ENCODE measurements at places on chromosomes 2 and 18.

DNA sequence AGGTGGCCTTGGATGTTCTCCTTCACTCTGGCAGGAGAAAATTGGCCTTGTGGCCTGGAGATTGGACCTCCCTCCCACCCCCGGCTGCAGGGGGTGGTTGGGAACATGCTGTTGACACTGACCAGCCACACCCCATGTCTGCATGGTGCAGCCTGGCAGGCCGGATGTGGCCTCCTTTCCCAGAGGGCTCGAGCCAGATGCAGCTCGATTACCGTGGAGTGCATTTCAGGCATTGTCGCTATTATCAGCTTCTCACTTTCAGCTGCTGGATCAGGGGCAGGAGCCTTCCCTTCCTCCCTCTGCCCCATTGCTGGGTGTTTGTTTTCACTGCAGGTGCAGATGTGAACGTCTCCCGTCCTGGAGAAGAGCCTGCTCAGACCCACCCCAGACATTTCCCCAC, 211.0 kb upstream of the SIX2 start:
- peak; percentile 52 for DNase-seq
- H3K36me3 ChIP-seq, result no peaks in the 10 kb centered on the region
- H3K27ac ChIP-seq, result no peak overlapping the region
- no peaks in the 10 kb centered on the region for H3K27me3 ChIP-seq
- no peak overlapping the region for H3K4me3 ChIP-seq

GRCh38 chr2:12612671-12613070, 104.1 kb upstream of the TRIB2 start:
- DNase-seq, result no peak
- no peak overlapping the region for H3K4me3 ChIP-seq
- H3K4me1 ChIP-seq, result no peaks in the 10 kb centered on the region
- no peak overlapping the region for H3K27ac ChIP-seq

GRCh38 chr2:212858496-212858895, 292.9 kb downstream of the IKZF2 start:
- no peak overlapping the region for H3K27ac ChIP-seq
- no peaks in the 10 kb centered on the region for H3K36me3 ChIP-seq
- H3K27me3 ChIP-seq, result no peaks in the 10 kb centered on the region
- DNase-seq, result no peak

DNA sequence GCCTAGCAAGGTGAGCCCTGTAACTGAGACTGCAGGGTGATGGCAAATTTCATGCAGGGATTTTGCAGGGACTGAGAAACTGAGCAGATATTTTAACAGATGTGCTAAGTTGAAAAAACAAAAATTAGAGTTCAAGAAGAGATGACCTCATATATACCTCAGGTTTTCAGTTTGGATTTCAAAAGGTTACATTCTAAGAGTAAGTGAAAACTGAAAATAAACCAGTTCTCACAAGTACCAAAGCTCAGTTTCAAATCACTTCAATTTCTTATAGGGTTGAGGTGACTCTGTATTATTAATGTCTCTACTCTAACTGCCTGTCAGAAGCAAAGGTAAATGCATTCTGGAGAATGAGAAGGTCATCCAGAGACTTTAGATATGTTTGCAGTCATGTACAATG, 237.4 kb upstream of the VRK2 start:
- no peaks in the 10 kb centered on the region for H3K27me3 ChIP-seq
- H3K27ac ChIP-seq, result no peak overlapping the region
- no peaks in the 10 kb centered on the region for H3K4me1 ChIP-seq
- no peak for DNase-seq
- H3K36me3 ChIP-seq, result no peaks in the 10 kb centered on the region
- no peak overlapping the region for H3K4me3 ChIP-seq

GRCh38 chr2:166361351-166362153, 14.2 kb downstream of the SCN9A start:
- peaks cover 47% of the 10 kb centered on the region for H3K27me3 ChIP-seq
- no peak for DNase-seq
- H3K4me1 ChIP-seq, result no peaks in the 10 kb centered on the region
- no peaks in the 10 kb centered on the region for H3K36me3 ChIP-seq

DNA sequence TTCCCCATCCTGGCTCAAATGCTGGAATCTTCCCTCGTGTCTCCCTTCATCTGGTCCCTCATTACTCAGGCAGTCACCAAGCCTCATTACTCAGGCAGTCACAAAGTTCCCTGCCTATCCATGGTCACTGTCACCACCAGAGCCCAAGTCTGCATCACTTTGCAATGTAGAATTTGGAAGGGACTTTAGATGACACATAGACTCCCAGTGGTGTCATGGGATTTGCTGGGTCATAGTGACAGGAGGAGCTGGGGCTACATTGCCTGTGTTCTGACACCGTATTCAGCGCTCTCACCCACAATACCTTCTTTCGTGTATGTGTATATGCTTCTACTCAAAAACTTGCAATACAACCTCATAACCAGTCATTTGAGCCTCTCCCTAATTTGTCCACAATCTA, 2.1 kb upstream of the EMILIN1 start:
- H3K4me3 ChIP-seq, result no peak overlapping the region
- no peaks in the 10 kb centered on the region for H3K36me3 ChIP-seq
- H3K4me1 ChIP-seq, result peaks cover 4% of the 10 kb centered on the region
- no peak overlapping the region for H3K27ac ChIP-seq

DNA sequence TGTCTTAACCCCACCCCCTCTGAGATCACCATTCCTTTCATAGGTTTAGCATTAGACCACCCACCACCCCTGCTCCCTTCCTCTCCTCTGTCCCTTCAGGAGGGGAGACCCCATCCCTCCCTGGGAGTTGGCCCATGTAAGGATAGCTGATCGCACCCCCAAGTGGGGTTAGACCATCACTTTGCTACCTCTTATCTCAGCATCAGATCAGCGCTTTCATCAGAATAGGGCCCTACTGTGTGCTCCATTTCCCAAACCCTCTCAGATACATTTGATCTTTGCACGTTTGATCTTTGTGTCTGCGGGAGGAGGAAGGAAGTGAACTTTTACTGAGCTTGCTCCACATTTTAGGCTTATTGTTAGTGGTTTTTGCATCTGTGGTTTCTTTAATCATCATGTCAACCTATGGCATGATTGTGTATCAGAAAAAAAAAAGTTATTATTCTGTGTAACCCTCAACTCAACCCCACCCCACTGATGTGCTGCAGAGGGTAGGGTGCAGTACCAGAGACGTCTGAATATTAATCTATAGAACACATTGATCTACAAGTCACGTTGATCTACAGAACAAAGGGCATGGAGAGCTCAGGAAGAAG, 81.2 kb downstream of the PDCL3 start:
- H3K27me3 ChIP-seq, result no peaks in the 10 kb centered on the region
- H3K27ac ChIP-seq, result no peak overlapping the region
- H3K36me3 ChIP-seq, result no peaks in the 10 kb centered on the region
- peak; percentile 7 for DNase-seq

- H3K27me3 ChIP-seq, result no peaks in the 10 kb centered on the region
- no peak overlapping the region for H3K27ac ChIP-seq
- no peaks in the 10 kb centered on the region for H3K4me1 ChIP-seq
- H3K36me3 ChIP-seq, result peaks cover 3% of the 10 kb centered on the region
- DNase-seq, result no peak
These were observed 2.5 kb downstream of the DYNC2LI1 start for GRCh38 chr2:43776324-43776723.

- H3K27me3 ChIP-seq, result no peaks in the 10 kb centered on the region
- DNase-seq, result no peak
- peaks cover 5% of the 10 kb centered on the region for H3K4me1 ChIP-seq
- no peak overlapping the region for H3K27ac ChIP-seq
- H3K36me3 ChIP-seq, result peaks cover 15% of the 10 kb centered on the region
These were observed 104.5 kb downstream of the UGGT1 start for GRCh38 chr2:128195435-128195984.

- no peaks in the 10 kb centered on the region for H3K27me3 ChIP-seq
- DNase-seq, result no peak
- H3K4me1 ChIP-seq, result no peaks in the 10 kb centered on the region
- H3K36me3 ChIP-seq, result peaks cover 59% of the 10 kb centered on the region
These were observed 13.7 kb downstream of the MTERF4 start for GRCh38 chr2:241088376-241088775.

DNA sequence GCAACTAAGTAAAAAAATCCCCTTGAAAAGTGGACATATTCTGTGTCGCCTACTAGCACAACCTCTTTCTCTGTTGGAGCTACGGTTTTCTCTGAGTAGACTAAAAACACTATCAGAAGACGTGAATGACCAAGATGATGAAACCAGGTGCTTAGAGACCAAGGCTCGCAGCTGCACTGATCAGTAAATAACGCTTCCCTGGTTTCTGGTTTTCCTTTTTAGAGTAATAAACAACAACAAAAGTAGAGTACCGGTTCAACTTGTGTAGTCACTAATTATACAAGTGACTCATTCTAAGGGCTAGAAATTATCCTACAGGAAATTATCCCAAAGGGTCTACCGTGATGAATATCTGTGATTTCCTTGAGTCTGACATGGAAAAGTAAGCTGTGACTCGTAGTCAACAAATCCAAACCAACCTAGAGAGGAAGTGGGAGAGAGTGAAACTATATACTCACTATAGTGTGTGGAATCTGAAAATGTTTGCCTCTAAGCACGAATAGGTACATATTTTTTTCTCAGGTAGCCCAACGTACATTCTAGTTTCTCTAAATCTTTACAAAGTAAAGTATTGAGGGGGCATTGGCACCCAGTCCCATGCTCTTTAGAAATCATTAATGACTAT, 17.8 kb downstream of the RASGRP3 start:
- H3K4me3 ChIP-seq, result no peak overlapping the region
- DNase-seq, result no peak
- H3K27ac ChIP-seq, result no peak overlapping the region
- no peaks in the 10 kb centered on the region for H3K4me1 ChIP-seq
- no peaks in the 10 kb centered on the region for H3K27me3 ChIP-seq

- H3K4me1 ChIP-seq, result peaks cover 13% of the 10 kb centered on the region
- no peaks in the 10 kb centered on the region for H3K36me3 ChIP-seq
- no peak for DNase-seq
- H3K4me3 ChIP-seq, result no peak overlapping the region
These were observed 179.7 kb downstream of the EPHA4 start for GRCh38 chr2:221392228-221392881.

DNA sequence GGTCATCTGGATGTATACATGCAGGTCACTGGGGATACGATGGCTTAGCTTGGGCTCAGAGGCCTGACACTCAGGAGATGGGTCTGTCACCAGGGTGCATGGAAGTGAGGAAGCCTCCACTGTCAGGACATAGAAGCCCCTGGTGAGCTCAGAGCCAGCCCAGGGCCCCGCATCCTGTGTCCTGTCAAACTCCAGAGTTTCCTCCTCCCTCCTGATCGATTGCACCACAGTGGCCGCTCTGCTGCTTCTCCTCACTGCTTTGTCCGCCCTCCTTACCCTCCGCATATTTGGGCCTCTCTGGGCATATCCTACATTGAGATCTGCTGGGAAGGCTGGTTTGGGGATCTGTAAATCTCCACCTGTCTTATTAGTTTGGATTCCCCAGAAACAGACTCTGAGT, 37.5 kb upstream of the ATG16L1 start:
- peaks cover 4% of the 10 kb centered on the region for H3K4me1 ChIP-seq
- H3K27ac ChIP-seq, result no peak overlapping the region
- DNase-seq, result no peak
- H3K4me3 ChIP-seq, result no peak overlapping the region

GRCh38 chr2:143433840-143434239, 304.6 kb downstream of the ARHGAP15 start:
- no peak for DNase-seq
- no peaks in the 10 kb centered on the region for H3K4me1 ChIP-seq
- no peaks in the 10 kb centered on the region for H3K27me3 ChIP-seq
- no peak overlapping the region for H3K27ac ChIP-seq
- no peak overlapping the region for H3K4me3 ChIP-seq

GRCh38 chr2:216710551-216711301, 15.4 kb upstream of the IGFBP5 start:
- H3K36me3 ChIP-seq, result no peaks in the 10 kb centered on the region
- H3K27me3 ChIP-seq, result no peaks in the 10 kb centered on the region
- no peak overlapping the region for H3K4me3 ChIP-seq
- no peaks in the 10 kb centered on the region for H3K4me1 ChIP-seq

DNA sequence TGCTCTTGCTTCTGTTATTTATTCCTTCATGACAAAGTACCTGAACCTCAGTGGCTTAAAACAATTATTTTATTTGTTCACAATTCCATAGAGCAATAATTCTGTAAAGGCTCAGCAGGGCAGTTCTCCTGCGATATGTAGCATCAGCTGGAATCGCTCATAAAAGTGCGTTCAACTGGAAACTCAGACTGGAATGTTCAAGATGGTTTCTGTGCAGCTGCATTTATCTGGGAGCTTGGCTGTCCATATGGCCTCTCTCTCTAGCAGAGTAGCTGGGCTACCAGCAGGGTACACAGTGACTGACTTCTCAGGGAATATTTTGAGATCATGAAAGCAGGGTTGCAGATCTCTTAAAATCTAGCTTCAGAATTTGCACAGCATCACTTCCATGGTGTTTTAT, 13.5 kb downstream of the CCDC121 start:
- no peaks in the 10 kb centered on the region for H3K4me1 ChIP-seq
- DNase-seq, result no peak
- no peak overlapping the region for H3K4me3 ChIP-seq
- H3K27ac ChIP-seq, result no peak overlapping the region
- H3K36me3 ChIP-seq, result peaks cover 67% of the 10 kb centered on the region

DNA sequence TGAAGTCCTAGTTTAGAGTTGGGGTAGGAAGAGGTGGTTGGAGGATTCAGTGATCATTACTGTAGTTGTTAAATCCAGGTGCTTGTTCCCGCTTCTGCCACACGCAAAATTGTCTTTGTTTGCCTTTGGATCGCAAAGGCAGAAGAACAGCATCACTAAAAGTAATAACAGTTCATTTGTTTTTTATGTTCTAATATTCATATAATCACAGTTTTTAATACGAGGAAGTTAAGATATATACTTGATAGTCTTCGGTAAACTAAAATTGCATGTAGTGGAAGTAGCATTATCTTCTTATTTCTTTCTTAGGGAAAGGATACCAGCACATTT, 365 bp downstream of the NDUFB3 start:
- H3K4me3 ChIP-seq, result peak overlapping the region; percentile 99
- no peaks in the 10 kb centered on the region for H3K36me3 ChIP-seq
- no peak overlapping the region for H3K27ac ChIP-seq
- H3K27me3 ChIP-seq, result no peaks in the 10 kb centered on the region

GRCh38 chr18:66196805-66197204, 407.1 kb downstream of the CDH19 start:
- no peaks in the 10 kb centered on the region for H3K36me3 ChIP-seq
- H3K27me3 ChIP-seq, result no peaks in the 10 kb centered on the region
- no peak overlapping the region for H3K27ac ChIP-seq
- no peaks in the 10 kb centered on the region for H3K4me1 ChIP-seq
- no peak overlapping the region for H3K4me3 ChIP-seq

DNA sequence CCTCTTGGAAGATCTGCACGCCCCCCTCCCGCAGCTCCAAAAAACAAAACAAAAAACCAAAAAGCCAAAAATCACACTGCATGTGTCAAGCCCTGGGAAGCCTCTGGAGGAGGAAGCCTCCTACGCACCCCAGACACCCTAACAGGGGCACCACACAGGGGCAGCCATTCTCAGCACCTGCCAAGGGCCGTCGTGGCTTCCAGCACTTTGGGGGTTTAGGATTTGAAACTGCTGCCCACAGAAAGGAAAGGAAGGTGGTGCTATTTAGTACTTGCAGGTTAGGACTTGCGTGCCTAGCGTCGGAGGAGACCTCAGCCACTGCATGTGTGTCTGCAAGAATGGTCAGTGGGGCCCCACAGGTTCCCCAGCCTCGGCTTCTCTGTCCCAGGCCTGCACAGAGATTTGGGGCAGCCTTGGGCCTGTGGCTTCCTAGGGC, 419 bp upstream of the GPR55 start:
- peak; percentile 41 for DNase-seq
- no peaks in the 10 kb centered on the region for H3K36me3 ChIP-seq
- no peak overlapping the region for H3K27ac ChIP-seq

GRCh38 chr2:8858910-8859309, 21.5 kb upstream of the KIDINS220 start:
- no peaks in the 10 kb centered on the region for H3K27me3 ChIP-seq
- H3K27ac ChIP-seq, result no peak overlapping the region
- peaks cover 33% of the 10 kb centered on the region for H3K36me3 ChIP-seq
- H3K4me1 ChIP-seq, result no peaks in the 10 kb centered on the region
- no peak overlapping the region for H3K4me3 ChIP-seq
